Skeletal muscle cell (primary cell): ENCODE measurements at places on chromosomes 12 and 14.

- DNase-seq: no peak
Measured at GRCh38 chr12:39103552-39104165, 198.3 kb upstream of the CPNE8 start.

- no peak for DNase-seq
Measured at GRCh38 chr12:8946733-8947132, 2.7 kb downstream of the M6PR start.

GRCh38 chr14:95480887-95481226 is 35.6 kb downstream of the SYNE3 start:
- DNase-seq: no peak

GRCh38 chr14:103890821-103891666 is 37.2 kb upstream of the TDRD9 start:
- no peak for DNase-seq

DNA sequence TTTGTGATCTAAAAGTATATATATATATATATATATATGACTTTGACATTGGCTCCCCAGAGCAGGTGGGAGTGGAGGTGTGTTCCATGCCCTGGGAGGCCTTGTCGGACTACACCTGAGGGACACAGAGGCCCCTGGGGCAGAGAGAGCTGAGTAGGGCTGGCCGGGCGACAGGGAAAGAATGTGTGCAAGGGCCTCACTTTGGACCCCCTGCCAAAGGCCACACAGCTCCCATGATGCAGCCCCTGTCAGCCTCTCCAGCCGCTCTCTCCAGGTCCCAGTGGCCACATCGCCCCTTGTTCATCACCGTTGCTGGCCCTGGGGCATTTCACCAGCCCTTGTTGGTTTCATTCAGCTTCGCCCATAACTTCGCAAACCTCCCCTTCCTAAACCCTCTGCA is 123.9 kb downstream of the BCL11B start:
- no peak for DNase-seq
